Sigmoid colon (tissue), 7 donors: ENCODE measurements at places on chromosomes 3 and 15.

GRCh38 chr3:37981348-37981664, 9.3 kb upstream of the VILL start:
- no peaks in the 10 kb centered on the region for H3K4me1 ChIP-seq
- H3K4me3 ChIP-seq: no peak overlapping the region
- DNase-seq: no peak
- peaks cover 63% of the 10 kb centered on the region for H3K36me3 ChIP-seq
- no peak overlapping the region for H3K27ac ChIP-seq

- no peaks in the 10 kb centered on the region for H3K27me3 ChIP-seq
- no peaks in the 10 kb centered on the region for H3K4me1 ChIP-seq
- no peak overlapping the region for H3K27ac ChIP-seq
- H3K36me3 ChIP-seq: no peaks in the 10 kb centered on the region
- no peak overlapping the region for H3K4me3 ChIP-seq
Observed at GRCh38 chr3:34111361-34111760, 312.9 kb downstream of the PDCD6IP start.

GRCh38 chr3:125325746-125326145, 49.4 kb downstream of the ZNF148 start:
- no peak overlapping the region for H3K27ac ChIP-seq
- no peak for DNase-seq

DNA sequence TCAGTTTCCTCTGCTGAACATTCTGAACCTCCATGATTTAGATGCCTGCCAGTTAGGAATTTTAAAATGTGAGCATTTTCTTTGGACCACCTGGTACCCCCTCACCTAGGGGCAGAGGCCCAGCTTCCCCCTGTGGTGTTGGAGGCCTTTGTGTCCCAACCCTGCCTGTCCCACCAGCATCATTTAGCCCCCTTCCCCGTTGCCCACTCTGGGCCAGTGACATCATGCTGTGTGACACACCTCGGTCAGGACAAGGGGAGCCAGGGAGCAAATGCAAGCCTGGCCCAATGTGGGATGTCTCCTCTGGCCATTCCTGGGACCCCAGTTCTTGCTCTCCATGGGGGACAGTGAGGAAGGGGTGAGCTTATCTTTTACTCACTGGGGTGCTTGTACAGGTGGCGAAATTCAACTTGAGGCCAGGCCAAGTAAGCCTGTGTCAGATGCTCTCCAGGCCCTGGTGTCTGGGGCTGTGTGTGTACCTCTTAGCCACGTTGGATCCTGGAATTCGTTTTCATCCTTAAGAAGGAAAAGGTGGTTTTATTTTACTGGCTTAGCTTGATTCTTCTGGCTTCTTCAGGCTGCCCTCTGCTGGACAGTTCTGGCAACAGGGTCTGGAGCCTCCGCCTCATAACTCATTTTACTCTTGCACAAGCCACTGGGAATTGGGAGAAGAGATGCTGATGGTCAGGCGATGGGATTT, 49.7 kb upstream of the MYZAP start:
- peaks cover 8% of the 10 kb centered on the region for H3K4me1 ChIP-seq
- no peak overlapping the region for H3K27ac ChIP-seq
- H3K36me3 ChIP-seq: no peaks in the 10 kb centered on the region
- peak; percentile 77 for DNase-seq
- no peaks in the 10 kb centered on the region for H3K27me3 ChIP-seq
- H3K4me3 ChIP-seq: no peak overlapping the region

DNA sequence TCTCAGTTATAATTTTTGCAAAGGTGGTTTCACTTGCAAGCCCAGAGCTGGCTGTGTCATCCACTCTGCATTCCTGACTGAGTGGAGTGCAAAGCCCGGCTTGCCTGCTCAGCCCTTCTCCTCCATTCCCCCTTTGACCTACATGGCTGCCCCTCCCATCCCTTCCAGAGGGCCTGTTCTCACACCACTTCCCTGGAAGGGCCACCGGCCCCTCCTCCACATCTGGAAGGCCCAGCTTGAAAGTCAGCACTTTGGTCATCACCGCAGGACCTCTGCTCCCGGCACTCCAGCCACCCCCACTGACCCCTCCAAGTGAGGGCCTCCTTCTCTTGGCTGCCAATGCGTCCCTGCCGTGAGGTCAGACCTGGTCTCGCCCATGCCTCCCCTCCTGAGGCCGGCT, 74.1 kb upstream of the RNF7 start:
- H3K27ac ChIP-seq: no peak overlapping the region
- no peaks in the 10 kb centered on the region for H3K27me3 ChIP-seq
- H3K4me3 ChIP-seq: no peak overlapping the region

- DNase-seq: no peak
- H3K36me3 ChIP-seq: no peaks in the 10 kb centered on the region
Observed at GRCh38 chr3:8784676-8785435, 15.4 kb upstream of the OXTR start.

DNA sequence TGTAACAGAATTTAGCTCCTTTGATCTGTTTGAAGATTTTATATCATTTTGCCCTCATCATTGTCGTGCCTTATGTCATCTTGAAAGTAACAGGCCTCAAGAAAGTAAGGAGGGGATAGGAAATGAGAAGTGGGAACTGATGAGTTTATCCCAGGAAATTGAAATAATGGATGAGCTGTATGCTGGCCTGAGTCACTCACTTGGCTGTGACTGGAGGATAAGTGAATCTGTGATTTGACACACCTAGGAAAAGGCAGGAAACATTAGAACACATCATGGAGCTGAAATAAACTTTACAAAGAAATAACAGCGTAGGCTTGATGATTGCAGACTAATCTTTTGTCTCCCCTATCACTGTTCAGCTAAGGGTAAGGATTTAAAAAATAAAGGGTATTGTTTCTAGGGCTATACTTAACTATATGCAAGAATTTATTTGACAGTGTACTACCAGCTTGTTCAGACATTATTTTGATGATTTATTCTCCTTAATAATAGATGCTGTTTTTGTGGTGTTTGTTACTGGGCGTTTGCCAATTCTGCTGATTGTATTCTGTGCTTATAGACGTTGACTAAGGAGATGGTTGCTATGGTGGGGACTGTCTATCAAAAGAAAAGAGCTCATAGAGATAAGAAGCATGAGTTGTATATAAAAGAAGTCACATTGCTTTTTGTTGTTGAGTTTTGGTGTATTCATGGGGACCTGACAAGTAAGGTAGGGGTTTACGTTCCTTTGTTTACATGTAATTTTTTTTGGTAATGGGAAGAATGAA, 105.6 kb upstream of the ROPN1 start:
- H3K36me3 ChIP-seq: no peaks in the 10 kb centered on the region
- H3K4me3 ChIP-seq: no peak overlapping the region
- DNase-seq: no peak
- no peaks in the 10 kb centered on the region for H3K4me1 ChIP-seq
- no peak overlapping the region for H3K27ac ChIP-seq

DNA sequence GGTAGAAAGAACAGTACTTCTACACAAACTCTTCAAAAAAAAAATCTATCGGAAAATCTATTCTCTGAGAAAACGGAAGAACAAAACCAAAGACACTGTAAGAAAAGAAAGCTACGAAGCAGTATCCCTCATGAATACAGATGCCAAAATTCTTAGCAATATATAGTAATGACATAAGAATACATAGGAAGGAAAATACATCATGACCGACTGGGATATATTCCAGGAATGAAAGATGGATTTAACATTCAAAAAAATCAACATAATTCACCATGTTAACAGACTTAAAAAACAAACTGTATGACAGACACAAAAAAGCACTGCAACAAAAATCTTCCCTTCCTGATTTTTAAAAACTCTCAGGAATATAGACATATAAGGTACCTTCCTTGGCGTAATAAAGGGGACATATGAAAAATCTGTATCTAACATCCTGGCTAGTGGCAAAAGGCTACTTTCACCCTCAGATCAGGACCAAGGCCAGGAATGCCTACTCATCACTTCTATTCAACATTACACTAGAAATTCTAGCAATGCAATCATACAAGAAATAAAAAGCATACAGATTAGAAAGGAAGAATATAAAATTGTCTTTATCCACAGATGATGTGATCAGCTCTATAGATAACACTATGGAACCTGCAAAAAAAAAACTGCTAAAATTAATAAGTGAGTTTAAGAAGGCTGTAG, 77.6 kb upstream of the XXYLT1 start:
- no peaks in the 10 kb centered on the region for H3K27me3 ChIP-seq
- DNase-seq: no peak
- no peak overlapping the region for H3K4me3 ChIP-seq
- H3K27ac ChIP-seq: no peak overlapping the region
- no peaks in the 10 kb centered on the region for H3K4me1 ChIP-seq

- no peaks in the 10 kb centered on the region for H3K27me3 ChIP-seq
- no peak overlapping the region for H3K27ac ChIP-seq
- H3K4me1 ChIP-seq: no peaks in the 10 kb centered on the region
- no peaks in the 10 kb centered on the region for H3K36me3 ChIP-seq
- no peak for DNase-seq
Observed at GRCh38 chr3:103918336-103918735, 1448.4 kb upstream of the ALCAM start.

- DNase-seq: no peak
- peaks cover 14% of the 10 kb centered on the region for H3K4me1 ChIP-seq
- H3K36me3 ChIP-seq: no peaks in the 10 kb centered on the region
Observed at GRCh38 chr3:157043771-157044170, 116.2 kb downstream of the CCNL1 start.

- DNase-seq: no peak
- H3K27ac ChIP-seq: no peak overlapping the region
- H3K27me3 ChIP-seq: no peaks in the 10 kb centered on the region
- H3K36me3 ChIP-seq: no peaks in the 10 kb centered on the region
Observed at GRCh38 chr15:55277116-55277564, 12.5 kb downstream of the RAB27A start.

- H3K27ac ChIP-seq: no peak overlapping the region
- H3K27me3 ChIP-seq: no peaks in the 10 kb centered on the region
- peaks cover 13% of the 10 kb centered on the region for H3K4me1 ChIP-seq
- DNase-seq: peak; percentile 48
- H3K36me3 ChIP-seq: no peaks in the 10 kb centered on the region
Observed at GRCh38 chr15:31260646-31261265, 65.9 kb upstream of the KLF13 start.

DNA sequence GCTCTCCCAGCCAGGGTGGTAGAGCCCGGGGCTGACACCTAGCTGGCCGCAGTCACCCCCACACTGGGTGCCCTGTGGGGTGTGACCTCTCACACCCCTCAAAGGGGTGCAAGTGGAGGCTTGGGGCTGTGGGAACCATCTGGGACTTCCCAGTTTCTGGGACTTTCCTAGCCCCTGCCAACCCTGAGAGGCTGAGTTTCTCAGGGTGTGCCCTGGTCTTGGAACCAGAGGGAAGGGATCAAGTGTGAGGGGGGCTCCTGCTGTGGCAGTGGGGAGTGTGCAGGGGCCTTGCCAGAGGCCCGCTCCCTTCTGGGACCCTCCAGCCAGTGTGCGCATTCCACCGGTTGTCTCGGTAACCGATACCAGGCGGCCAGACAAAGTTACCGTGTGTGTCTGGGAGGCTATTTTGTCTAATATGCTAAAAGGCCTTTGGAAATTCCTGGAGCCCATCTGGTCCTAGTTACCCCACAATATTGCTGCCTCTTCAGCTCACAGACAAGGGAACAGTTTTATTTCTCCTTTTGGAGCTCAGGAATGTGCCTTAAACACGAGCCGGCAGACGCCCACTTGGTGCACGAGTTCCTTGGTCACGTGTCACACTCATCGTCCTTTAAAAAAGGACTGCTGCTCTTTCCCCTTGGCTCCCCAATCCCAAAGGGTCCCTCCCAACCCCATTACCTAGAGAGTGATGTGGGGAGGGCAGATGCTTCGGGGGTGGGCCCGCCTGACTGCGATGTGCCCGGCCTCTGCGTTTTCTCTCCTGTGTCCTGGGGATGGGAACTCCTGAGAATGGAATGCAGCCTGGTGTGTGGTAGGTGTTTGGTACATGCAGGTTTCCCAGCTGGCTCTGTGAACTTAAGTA, 33.2 kb downstream of the HDAC11 start:
- H3K27ac ChIP-seq: peak overlapping the region; percentile 6
- DNase-seq: no peak
- H3K4me1 ChIP-seq: peaks cover 2% of the 10 kb centered on the region
- no peaks in the 10 kb centered on the region for H3K36me3 ChIP-seq

GRCh38 chr3:23487015-23487414, 283.9 kb downstream of the UBE2E2 start:
- no peak overlapping the region for H3K4me3 ChIP-seq
- DNase-seq: no peak
- H3K4me1 ChIP-seq: no peaks in the 10 kb centered on the region
- no peaks in the 10 kb centered on the region for H3K36me3 ChIP-seq

GRCh38 chr15:101206176-101206591, 45.7 kb downstream of the CHSY1 start:
- no peaks in the 10 kb centered on the region for H3K27me3 ChIP-seq
- no peak for DNase-seq
- H3K36me3 ChIP-seq: no peaks in the 10 kb centered on the region

DNA sequence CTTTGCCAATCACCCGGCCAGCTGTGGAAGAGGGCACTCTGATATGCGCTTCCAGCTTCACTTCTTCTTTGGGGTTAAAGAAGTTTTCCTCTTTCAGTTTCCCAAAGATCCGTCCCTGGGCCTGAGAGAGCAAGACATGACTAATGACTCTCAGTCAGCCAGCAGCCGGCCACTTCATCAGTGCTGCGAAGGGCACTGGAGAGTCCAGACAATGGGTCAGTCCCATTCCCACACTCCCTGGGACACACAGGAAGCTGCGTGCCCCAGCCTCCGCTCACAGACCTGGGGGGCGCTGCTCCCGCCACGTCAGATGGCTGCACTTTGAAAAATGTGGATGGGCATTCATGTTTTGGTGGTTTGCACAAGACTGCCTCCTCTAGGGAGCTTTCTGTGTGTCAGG, 63.3 kb downstream of the SENP2 start:
- DNase-seq: peak; percentile 46
- H3K4me1 ChIP-seq: no peaks in the 10 kb centered on the region
- H3K36me3 ChIP-seq: no peaks in the 10 kb centered on the region
- no peak overlapping the region for H3K27ac ChIP-seq
- H3K27me3 ChIP-seq: no peaks in the 10 kb centered on the region

GRCh38 chr3:197297002-197297401, 1.4 kb downstream of the DLG1 start:
- H3K4me3 ChIP-seq: peak overlapping the region; percentile 95
- peak overlapping the region; percentile 88 for H3K27ac ChIP-seq
- DNase-seq: no peak
- no peaks in the 10 kb centered on the region for H3K27me3 ChIP-seq
- H3K4me1 ChIP-seq: peaks cover 18% of the 10 kb centered on the region

GRCh38 chr3:155283092-155284056, 10.1 kb downstream of the STRIT1 start:
- DNase-seq: no peak
- H3K27ac ChIP-seq: no peak overlapping the region
- no peak overlapping the region for H3K4me3 ChIP-seq
- no peaks in the 10 kb centered on the region for H3K4me1 ChIP-seq

DNA sequence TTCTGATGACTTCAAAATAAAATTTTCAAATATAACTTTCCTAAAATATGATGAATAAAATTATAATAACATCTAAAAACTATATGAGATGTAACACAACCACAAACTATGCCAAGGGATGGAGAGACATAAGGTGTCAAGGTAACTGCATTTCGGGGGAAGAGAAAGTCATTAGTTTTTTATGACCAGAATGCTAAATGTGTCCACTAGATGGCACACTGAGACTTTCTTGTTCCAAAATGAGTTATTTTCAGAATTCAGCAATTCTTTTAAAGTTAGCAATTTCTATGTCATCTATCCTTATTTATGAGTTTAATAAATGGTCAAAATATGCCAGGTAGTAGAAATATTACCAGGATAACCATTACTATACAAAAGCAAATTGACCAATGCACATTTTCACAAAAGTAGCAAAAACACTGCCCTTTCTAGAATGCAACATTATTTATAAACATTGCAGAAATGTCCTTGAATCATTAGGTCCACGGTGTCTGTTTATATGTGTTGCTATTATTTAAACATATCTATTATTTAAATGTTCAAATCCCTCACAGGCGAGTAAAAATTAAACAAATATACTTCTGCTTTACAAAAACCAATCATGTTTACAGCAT, 374.2 kb downstream of the PLCL2 start:
- H3K4me1 ChIP-seq: no peaks in the 10 kb centered on the region
- no peaks in the 10 kb centered on the region for H3K36me3 ChIP-seq
- H3K27me3 ChIP-seq: no peaks in the 10 kb centered on the region
- H3K4me3 ChIP-seq: no peak overlapping the region
